ENCODE measurements at places on chromosomes 6 and 20.
A peak's percentile ranks its signal among the peaks of the same experiment; 100 is the strongest.

DNA sequence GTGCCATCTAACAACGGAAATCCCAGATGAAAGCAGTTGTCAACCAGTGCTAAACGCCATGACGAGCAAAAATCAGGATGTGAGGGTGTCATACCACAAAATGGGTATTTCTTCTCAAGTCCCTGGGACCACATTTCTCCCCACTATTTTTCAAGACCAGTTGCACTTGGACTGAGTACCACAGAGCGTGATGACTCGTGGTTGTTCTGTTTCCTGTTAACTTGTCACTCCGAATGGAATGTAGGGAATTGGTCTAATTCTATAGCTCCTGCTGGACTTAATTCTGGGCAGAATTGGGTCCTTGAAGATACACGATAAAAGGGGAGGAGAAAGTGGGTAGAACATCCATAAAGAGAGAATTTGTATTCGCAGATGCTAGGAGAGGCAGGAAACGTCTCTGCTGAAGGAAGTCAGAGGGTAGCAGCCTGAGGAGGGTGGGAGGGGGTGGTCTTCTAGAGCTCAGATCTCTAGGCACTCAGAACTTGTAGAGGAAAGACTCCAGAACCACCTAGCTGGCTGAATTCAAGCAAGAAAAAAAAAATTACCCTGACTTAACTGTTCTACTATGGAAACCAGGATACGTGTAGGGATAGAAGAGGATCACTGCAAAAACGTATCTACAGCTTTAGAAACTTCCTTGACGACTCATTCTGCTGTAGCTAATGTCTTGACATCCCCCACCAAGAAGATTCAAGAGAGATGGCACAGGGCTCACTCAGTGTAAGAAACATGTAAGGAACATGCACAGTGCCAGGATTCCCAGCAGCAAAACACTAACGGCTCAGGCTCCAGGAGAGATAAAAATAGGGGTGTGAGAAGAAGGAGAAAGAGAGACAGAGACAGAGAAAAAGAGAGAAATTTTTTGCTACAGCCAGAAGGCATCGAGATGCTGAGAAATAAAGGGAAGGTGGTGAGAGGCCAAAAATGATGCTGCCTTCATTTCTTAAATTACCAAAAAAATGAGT lies 494.7 kb downstream of the CD83 start:
- DNase-seq = no peak

DNA sequence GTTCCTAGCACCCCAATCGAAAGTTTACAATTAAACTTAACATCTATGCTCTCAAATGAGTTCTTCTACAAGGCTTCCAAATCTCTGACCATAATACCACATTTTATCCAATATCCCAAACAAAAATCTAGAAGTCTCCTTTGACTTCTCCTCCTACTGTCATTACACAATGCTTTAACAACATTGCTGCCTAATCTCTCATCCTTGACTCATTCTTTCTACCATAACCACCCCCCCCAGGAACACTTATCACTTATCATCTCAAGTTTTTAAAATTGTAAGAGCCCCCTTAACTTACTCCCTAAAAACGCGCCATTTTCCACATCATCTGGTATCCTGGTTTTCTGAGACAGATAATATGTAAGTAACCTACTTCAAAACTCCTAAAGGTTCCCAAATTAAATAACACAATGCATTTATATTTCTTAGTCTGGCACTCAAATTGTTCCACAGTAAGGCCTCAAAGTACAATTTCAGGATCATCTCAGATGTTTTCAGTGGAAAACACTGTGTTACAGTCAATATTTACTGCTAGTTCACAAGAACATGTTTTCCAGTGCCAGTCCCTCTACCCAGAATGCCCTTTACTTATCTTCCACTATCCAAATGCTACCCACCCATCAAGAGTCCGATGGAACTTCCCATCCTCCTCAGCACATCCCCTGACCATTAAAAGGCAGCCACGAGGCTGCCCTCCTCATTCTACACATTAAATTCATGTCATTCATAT lies 308.2 kb upstream of the THEMIS start:
- DNase-seq = no peak

GRCh38 chr6:166277018-166277417 lies 31.2 kb downstream of the PRR18 start:
- no peak for DNase-seq

DNA sequence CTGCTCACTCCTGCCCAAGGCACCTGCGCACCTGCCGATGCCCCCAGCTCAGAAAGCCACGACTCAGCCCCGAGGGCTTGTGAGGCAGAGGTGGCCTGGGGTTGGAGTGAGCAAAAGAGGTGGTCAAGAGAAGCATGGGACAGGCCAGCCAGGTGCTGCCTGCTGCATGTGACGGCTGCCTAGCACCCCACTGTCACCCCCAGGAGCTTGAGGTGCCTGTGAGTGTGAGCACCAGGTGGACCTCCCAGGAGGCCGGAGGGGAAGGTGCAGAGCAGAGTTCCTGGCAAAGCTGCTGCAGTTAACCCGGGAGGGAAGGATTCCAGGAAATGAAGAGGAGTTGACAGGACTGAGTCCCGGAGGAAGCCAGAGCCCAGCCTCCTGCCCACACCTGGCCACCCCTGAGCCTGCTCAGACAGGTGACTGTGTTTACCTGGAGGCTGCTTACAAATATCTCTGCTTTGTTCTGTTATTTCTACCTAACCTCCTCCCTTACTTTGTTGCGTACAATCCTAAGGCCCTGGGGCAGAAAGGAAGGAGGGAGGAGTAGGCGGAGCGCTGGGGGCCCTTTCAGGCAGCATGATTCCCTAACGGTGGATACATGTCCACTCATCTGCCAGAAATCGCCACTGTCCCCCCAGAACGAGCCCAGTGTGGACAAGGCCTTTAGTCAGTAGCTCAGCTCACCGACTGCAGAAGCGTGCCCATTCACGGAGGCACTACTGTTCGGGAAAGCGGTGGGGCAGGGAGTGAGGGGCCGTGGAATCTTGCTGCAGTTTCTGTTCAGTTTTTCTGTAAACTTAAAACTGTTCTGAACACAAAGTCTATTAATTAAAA lies 87.5 kb upstream of the MPC1 start:
- DNase-seq = no peak

DNA sequence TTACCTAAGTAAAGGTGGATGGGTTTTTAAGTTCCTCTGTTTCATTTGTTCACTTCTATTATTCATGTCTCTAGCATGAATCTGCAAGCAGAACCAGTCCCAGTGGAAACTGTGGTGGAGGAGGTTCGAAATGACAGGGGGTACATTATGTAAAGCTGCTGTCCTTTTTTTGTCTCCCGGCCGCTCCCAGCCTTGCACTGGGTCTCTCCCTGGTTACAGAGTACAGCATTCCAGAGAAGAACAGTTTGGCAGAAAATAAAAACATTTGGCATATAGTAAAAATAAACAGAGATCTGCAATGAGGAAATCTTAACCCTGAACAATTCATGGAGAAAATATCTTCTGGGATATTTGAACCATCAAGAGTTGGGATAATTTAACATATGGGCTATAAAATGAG lies 34.6 kb upstream of the TAGAP start:
- no peak for DNase-seq

DNA sequence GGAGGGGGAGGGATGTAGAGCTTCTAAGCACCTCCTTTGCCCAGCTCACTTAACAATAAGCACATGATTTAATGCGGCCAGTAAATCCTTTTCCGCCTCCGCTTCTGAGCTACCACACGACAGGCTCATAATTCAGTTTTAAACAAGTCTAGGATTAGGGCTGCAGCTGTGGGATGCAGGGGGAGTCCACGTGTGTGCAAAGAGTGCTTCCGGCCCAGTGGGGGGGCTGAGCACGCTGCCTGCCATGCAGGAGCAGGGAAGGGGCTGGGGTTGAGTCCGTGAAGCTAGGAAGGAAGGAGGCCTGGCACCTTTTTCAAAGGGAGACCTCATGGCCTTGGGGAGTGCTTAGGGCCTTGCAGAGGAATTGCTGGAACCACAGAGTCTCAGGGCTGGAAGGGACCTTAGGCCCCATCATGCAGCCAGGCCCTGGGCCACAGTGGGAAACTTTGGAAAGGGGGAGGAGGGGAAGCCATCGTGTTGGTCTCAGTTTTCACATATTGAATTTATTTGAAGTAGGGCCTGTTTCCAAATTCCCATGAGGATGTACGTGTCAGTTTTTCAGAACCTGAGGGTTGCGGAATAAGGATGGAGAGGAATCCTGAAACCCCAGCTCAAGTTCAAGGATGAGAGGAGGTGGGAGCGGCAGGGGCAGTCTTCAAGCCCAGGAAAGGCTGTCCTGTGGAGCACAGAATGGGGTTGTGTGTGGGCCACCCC lies 96.1 kb downstream of the VEGFA start:
- DNase-seq = no peak

DNA sequence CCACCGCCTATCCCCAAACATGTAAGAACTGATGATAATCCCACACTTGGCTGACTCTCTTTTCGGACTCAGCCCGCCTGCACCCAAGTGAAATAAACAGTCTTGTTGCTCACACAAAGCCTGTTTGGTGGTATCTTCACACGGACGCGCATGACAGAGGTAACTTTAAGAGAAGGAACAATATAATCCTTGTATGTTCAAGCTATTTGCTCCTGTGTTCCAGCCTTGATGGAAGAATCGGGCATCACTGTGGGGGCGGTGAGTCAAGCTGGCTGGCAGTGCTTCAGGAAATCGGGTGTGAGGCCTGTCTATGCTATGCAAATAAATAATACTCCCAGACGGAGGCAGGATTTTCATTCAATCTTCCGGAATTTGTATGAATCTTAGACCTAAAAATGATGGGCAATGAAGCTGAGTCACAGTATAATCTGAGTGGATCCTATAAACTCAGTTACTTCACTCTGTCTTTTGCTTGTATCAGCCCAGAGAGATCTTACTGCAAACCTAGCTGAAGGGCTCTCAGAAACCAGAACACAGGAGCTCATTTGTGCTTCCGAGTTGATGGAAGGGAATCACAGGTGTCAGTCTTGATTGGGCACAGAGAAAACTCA lies 45.2 kb upstream of the NT5E start:
- DNase-seq = peak; percentile 60

- DNase-seq = peak; percentile 68
These were observed 3.9 kb upstream of the SULF2 start for GRCh38 chr20:47789081-47789763.

DNA sequence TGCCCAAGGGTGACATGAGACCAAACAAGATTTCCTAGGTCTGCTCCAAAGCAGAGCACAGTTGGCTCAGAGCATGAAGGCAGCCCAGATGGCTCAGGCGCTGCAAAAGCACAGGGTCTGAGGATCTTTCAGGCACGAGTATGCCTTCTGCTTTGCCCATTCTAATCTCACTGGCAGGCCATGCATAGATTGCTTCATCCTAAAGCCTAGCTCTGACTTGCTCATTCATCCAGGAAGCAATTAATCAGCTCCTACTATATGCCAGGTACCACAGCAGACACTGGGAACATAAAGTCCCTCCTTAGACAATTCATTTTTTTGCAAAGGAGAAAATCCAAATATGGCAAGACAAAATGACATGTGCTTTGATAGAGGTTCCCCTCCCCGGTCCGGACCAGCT lies 31.2 kb downstream of the GPLD1 start:
- DNase-seq = no peak

DNA sequence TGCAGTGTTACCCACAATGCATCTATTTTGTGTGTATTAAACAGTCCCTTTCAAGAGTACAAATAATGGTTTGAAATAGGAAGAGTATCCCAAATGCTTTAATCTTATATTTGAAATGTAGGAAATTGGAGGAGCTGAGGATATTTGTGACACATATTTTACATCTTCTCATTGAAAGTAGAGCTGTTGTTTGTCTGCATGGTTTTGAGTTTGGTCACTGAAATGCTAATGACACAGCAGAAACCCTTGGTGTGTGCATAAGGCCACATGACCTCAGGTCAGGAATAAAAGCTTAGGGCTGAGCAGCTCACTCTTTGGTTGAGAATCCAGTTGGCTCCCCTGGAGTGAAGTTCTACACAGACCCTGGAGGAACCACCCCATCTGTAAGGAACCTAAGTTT lies 49.8 kb downstream of the TPD52L1 start:
- peak; percentile 86 for DNase-seq

- DNase-seq = no peak
These were observed 734.3 kb downstream of the QKI start for GRCh38 chr6:164148788-164149187.

DNA sequence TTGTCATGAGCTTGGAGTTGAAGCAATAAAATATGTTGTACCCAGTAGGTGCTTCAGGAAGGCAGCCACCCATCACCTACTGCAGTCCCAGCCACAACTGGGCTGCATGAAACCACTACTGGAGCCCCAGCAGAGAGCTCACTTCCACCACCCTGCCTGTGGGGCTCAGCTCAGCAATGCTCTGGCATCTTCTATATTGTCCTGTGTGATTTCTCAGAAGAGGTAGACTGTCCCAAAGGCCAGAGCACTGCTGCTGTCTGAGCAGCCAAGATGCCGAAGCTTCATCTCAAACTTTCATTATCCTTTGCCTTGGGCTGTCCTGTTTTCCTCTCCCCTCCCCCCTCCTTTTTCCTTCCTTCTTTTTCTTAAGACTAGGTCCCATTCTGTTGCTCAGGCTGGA lies 126.9 kb downstream of the DHX35 start:
- no peak for DNase-seq
